ENCODE measurements at places on chromosomes 1 and 21.

GRCh38 chr21:46483300-46484295 lies 24.9 kb downstream of the DIP2A start:
- DNase-seq: no peak

DNA sequence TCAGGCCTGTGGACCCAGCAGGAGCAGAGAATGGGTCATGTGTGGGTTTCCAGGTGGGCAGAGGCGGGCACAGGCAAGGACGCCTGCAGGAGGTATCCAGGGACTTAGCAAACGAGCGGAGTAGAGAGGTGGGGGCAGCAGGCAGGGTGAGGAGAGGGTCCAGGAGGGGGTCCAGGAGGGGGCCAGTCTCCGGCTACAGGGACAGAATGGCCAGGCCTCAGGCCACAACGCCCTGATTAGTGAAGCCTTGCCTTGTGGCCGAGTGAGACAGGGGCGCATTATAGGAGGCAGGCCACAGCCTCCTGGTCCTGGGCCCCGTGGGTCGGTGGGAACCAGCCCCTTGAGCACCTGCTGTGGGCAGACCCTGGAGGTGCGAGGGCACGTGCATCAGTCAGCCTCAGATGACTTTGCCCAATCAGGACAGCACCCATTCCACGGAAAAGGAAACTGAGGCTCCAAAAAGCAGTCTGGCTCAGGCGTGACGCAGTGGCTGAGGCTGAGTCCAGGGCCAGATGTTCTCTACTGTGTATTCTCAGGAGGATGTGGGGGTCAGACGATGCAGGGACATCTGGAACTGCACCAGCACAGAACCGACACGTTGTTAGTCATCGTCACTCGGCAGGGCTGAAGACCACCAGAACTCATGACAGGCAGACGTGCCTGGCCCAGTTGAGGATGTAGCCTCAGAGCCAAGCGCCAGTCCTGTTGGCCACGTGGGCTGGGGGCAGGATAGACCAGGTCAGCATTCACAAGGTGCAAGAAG lies 113.7 kb downstream of the CRYAA start:
- no peak for DNase-seq

DNA sequence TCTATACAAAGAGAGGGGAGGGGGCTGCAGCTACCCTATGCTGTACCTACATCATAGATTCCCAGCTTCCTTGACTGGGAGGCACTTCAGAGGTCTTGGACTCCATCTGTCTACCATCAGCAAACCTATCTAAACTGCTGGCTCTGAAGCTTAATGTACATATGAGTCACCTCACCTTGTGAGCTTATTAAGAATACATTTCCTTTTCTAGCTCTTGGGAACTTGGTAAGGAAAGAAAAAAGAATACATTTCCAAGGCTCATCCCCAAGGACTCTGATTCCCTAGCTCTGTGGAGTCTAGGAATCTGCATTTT lies 50.0 kb upstream of the PRELP start:
- DNase-seq: no peak

DNA sequence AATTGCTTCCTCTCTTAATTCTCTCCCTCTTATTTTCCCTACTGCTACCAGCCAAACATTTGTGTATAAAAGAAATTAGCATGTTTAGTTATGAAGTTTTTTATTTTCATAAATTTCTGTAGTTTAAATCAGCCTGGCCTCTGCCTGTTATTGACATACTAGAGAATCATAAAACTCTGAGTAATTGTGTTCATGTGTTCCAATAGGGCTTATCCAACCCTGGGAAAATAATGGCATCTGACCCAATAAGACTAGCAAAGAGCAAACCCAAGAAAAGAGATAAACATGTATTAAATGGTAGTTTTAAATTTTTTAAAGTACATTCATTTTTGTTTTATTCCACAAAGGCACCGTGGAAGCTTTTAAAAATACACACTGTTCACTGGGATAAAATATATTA lies 404.3 kb downstream of the HLX start:
- no peak for DNase-seq

DNA sequence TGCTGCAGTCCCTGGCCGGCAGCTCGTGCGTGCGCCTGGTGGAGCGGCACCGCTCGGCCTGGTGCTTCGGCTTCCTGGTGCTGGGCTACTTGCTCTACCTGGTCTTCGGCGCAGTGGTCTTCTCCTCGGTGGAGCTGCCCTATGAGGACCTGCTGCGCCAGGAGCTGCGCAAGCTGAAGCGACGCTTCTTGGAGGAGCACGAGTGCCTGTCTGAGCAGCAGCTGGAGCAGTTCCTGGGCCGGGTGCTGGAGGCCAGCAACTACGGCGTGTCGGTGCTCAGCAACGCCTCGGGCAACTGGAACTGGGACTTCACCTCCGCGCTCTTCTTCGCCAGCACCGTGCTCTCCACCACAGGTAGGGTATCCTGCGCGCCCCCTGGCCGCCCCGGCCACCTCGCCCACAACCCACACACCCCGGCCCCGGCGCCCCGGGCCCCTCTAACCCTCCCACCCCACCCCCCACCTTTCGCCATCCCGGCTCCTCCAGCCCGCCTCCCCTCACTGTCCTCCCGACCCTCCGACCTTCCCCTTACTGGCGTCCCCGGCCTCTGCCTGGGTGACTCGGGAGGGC lies 352 bp downstream of the KCNK1 start:
- DNase-seq: no peak

DNA sequence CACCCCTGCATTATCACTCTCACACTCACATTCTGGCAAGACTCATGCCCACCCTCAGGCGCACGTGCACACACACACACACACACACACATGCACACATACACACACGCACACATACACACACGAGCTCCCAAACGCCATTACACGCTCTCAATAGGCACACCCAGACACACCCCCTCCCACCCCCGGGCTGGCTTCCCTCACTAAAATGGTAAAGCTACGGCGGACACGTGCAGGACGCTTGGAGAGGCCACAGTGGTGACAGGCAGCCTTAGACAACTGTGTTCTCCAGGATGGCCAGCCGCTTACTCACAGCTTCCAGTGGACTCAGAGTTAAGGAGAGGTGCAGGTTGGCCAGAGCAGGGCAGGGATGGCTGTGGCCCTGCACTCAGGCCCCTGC lies 10.1 kb downstream of the MATN1 start:
- no peak for DNase-seq

DNA sequence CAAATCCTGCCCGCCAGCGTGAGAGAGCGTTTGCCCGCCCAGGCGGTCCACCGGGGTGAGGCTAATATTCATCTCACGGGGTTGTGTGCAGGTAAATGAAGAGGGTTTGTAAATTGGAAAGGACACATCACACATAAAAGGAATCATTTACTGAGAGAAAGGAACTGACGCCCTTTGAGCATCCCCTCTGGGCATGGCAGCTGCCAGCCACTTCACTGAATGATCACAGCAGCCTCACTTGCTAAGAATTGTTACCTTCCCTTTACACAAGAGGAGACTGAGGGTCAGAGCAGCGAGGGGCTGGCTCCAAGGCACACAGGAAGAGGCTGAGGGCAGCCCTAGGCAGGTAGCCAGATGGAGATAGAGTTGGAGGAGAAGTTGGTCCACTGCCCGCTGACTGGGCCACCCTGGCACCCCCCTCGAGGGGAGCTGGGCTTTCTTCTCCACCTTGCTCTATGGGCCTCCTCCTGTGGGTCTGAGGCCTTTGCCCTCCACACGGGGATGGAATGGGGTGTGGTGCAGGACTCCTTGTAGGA lies 96.0 kb downstream of the FOXD2 start:
- no peak for DNase-seq

DNA sequence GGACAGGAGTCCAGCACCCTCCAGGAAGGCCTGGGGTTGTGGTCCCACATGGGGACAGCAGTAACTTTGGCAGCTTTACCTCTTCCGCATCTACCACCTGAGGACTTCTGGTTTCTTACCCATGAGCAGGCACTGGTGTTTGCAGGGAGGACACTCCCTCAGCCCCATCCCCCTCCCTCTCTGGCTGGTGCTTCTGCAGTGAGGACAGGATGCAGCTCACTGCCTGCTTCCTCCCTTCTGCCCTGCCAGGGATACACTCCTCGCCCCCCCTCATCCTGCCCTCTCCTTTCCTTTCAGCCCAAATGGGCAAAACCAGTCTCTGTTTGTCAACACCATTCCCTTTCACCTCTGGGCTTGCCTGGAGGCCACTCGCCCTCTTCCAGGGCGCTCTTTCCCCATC lies 62.4 kb downstream of the KIRREL1 start:
- DNase-seq: no peak

DNA sequence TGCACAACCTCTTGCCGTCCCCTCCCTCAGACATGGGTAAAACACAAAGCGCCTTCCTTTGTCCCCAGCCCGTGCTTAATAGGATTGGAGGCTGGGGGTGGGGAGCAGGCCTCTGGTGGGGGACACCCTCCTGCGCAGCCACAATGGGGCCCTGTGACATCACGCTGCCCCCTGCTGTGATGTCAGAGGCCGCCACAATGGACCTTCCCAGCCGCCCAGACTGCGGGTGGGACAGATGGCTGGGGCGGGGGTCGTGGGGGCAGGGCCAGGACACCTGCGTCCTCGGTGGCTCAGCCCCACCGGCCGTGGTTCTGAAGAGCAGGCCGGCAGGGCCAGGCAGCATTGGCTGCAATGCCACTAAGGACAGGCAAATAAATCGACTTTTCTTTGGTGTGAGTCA lies 39.9 kb downstream of the EPHA2 start:
- no peak for DNase-seq

DNA sequence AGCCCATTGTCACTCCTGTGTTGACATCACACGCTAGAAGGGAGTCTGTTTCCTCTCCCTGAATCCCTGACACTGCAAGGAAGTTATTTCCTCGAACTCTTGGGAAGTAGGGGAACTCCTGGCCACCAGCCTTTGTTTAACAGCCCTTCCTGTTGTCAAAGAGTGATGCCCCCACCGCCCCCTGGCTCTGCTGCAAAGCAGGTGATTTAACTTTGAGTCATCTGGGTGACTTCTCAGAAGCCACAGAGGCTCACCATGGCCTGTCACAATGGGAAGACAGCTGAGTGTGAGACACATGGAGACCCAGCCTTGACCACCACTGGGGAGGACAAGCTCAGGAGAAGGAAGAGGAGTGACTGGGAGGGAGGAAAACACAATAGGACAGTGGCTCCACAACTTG lies 182.8 kb downstream of the PSMG1 start:
- no peak for DNase-seq

Measured in fibroblast of the conjunctiva (primary cell).